Activated CD4-positive, alpha-beta memory T cell treated with anti-CD3 and anti-CD28 coated beads, Interleukin-2, amount 10 ng/mL, durations not matched to agents 7 days and 5 days (primary cell): ENCODE measurements at places on chromosomes 5 and 9. TPM values are rescaled to one million over a fixed set of nuclear protein-coding genes. Genes with fewer than 3 reads are reported as not detected.

- no peak overlapping the region for H3K27ac ChIP-seq
- H3K4me1 ChIP-seq: peaks cover 1% of the 10 kb centered on the region
- no peak for DNase-seq
- no peaks in the 10 kb centered on the region for H3K36me3 ChIP-seq
- no peak overlapping the region for H3K4me3 ChIP-seq
- H3K27me3 ChIP-seq: peaks cover 25% of the 10 kb centered on the region
Measured at GRCh38 chr5:97046270-97046982, 96.0 kb downstream of the LIX1 start.

- H3K4me1 ChIP-seq: peaks cover 5% of the 10 kb centered on the region
- DNase-seq: no peak
- no peak overlapping the region for H3K27ac ChIP-seq
- H3K36me3 ChIP-seq: peaks cover 73% of the 10 kb centered on the region
- H3K4me3 ChIP-seq: no peak overlapping the region
- no peaks in the 10 kb centered on the region for H3K27me3 ChIP-seq
Measured at GRCh38 chr5:157371655-157372471, 88.2 kb upstream of the NIPAL4 start.

LEAP2 gene
- 2.5 TPM for total RNA-seq

DNA sequence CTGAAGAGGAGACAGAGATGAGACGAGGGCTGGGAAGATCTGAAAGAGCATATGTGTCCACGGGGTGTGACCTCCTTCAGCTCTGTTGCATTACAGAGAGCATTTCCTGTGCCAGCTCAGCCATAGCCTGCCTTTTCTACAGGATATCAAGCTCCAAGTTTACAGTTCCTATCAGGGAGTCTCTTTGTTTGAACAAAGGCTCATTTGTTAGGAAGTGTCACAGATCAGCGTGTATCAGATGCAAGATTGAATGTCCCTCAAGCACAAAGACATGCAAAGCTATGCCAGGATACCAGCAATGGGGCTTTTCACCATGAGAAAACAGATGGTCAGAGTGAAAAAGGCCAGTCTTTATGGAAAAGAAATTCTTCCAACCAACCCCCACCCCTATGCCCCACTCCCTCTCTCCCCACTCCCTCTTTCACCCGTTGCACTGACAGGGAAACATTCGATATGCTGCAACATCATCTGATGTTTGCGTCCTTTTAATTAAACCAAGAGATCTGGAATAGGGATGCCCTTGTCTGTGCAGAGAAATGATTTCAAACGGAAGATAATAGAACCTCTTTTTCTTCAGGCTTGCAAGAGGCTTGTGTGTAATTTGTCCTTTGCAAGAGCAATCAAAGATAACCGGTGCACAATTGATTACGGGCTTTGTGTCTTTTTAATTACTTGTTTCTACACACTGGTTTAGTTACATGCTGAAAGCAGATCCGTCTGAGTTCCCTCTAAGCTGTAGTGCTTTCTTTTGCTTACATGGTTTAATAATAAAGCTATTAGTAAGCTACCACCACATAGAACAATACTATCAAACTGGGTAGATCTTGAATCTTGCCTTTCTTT is 263.1 kb upstream of the RGMB start:
- DNase-seq: no peak
- H3K27me3 ChIP-seq: no peaks in the 10 kb centered on the region
- no peak overlapping the region for H3K4me3 ChIP-seq
- H3K4me1 ChIP-seq: no peaks in the 10 kb centered on the region

DNAJC21 gene
- total RNA-seq: 53.8 TPM

- H3K4me3 ChIP-seq: no peak overlapping the region
- no peak overlapping the region for H3K27ac ChIP-seq
- H3K27me3 ChIP-seq: peaks cover 10% of the 10 kb centered on the region
- H3K4me1 ChIP-seq: no peaks in the 10 kb centered on the region
- DNase-seq: no peak
Measured at GRCh38 chr5:156375895-156376495, 49.0 kb downstream of the SGCD start.

ORM2 gene
- not detected for total RNA-seq

CDH9 gene
- total RNA-seq: not detected

ANGPTL2 gene
- not detected for total RNA-seq

- no peaks in the 10 kb centered on the region for H3K4me1 ChIP-seq
- no peaks in the 10 kb centered on the region for H3K27me3 ChIP-seq
- no peaks in the 10 kb centered on the region for H3K36me3 ChIP-seq
- DNase-seq: no peak
Measured at GRCh38 chr9:115327436-115328122, 209.6 kb upstream of the TNC start.

DNA sequence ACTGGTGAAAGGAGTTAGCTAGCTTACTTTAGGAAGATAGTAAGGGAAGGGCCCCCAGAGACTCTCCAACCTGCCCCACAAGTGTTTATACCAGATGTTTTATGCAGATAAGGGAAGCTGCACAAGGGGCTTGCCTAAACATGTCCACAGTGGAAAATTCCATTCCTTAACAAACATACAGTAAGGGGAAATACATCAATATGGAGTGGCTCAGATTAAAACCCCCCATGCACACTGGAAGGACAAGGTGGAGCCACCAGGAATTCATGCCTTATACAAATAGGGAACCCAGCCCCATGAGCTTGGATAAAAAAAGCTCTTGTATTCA is 106.3 kb upstream of the GPBP1 start:
- no peak overlapping the region for H3K27ac ChIP-seq
- no peaks in the 10 kb centered on the region for H3K4me1 ChIP-seq
- H3K27me3 ChIP-seq: peaks cover 12% of the 10 kb centered on the region
- H3K36me3 ChIP-seq: no peaks in the 10 kb centered on the region

- H3K27ac ChIP-seq: no peak overlapping the region
- H3K27me3 ChIP-seq: peaks cover 22% of the 10 kb centered on the region
- H3K4me1 ChIP-seq: peaks cover 4% of the 10 kb centered on the region
- no peaks in the 10 kb centered on the region for H3K36me3 ChIP-seq
Measured at GRCh38 chr9:17578577-17578910, 322 bp upstream of the SH3GL2 start.

CTXN3 gene
- total RNA-seq: not detected

SLC6A7 gene
- not detected for total RNA-seq

- no peaks in the 10 kb centered on the region for H3K4me1 ChIP-seq
- H3K27ac ChIP-seq: no peak overlapping the region
- H3K36me3 ChIP-seq: no peaks in the 10 kb centered on the region
- H3K4me3 ChIP-seq: no peak overlapping the region
- DNase-seq: no peak
- no peaks in the 10 kb centered on the region for H3K27me3 ChIP-seq
Measured at GRCh38 chr5:125798307-125798706, 624.9 kb upstream of the GRAMD2B start.

GRCh38 chr9:69999315-69999714 is 44.3 kb upstream of the MAMDC2 start:
- H3K4me3 ChIP-seq: no peak overlapping the region
- H3K4me1 ChIP-seq: no peaks in the 10 kb centered on the region

GPR21 gene
- total RNA-seq: 0.88 TPM

RPP25L gene
- total RNA-seq: 32.6 TPM
